ENCODE measurements at places on chromosomes 6 and 20. TPM values are rescaled to one million over a fixed set of nuclear protein-coding genes. Genes with fewer than 3 reads are reported as not detected.

The B3GALT4 gene
- 11.1 TPM for total RNA-seq

The DNMT3B gene
- total RNA-seq = 1.8 TPM

The PKIB gene
- 1.6 TPM for total RNA-seq

The GLP1R gene
- not detected for total RNA-seq

The ZBP1 gene
- not detected for total RNA-seq

The MCCD1 gene
- total RNA-seq = not detected

The SAMD10 gene
- 0.96 TPM for total RNA-seq

The KCNK16 gene
- total RNA-seq = not detected

GRCh38 chr6:37535428-37535758 lies 35.7 kb upstream of the CCDC167 start:
- H3K27ac ChIP-seq = no peak overlapping the region
- H3K4me3 ChIP-seq = peak overlapping the region; percentile 55
- DNase-seq = no peak
- no peaks in the 10 kb centered on the region for H3K36me3 ChIP-seq

DNA sequence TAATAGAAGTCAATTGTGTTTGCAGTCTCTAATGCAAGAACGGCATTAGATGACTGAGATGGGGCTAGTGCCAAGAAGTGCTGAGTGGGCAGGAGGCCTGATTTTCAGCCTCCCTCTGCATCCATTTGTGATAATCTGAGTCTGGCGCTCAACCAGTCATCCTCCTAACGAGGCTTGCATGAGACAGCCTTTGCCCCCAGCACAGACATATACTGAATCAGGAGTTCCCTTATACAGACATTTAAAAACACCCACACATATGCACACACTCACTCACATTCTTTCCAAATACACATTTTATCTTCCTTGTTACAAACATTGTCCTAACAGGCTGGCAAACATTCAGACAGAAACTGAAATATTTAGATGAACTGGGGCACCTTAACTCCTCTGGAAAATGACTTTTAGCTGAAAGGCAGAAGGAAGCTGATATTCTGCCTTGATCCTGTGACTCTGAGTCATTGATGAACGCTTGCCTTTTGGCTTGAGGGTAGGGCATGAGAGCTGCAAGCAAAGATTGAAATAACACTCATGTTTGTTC lies 562.3 kb downstream of the DHX35 start:
- no peak for DNase-seq
- no peaks in the 10 kb centered on the region for H3K4me1 ChIP-seq
- H3K36me3 ChIP-seq = no peaks in the 10 kb centered on the region
- peaks cover 3% of the 10 kb centered on the region for H3K27me3 ChIP-seq
- no peak overlapping the region for H3K4me3 ChIP-seq

DNA sequence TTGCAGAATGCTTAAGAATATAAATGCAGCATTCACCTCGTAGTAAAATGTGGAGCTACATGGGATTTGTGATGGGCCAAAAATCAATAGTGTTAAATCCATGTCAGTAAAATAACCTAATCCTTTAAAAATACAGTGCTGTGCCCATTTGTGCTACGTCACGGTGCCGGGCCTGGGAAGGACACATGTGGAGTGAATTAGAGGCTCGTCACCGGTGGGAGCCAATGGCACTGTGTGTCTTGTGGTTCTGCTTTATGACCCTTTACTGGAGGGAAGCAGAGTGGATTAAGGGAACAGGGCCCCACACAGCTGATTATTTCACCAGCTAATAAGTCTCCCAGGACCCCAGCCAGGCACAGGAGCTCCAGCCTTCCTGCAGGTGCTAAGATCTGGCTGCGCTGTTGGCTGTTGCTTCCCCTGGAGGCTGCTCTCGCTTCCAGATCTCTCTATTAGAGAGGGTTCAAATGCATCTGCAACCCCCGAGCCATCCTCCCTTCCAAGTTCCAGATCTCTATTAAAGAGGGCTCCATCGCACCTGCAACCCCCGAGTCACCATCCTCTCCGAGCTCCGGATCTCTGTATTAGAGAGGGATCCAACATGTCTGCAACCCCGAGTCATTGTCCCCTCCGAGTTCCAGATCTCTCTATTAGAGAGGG lies 405.8 kb downstream of the CDH4 start:
- H3K27me3 ChIP-seq = no peaks in the 10 kb centered on the region
- DNase-seq = no peak
- no peaks in the 10 kb centered on the region for H3K4me1 ChIP-seq
- H3K36me3 ChIP-seq = no peaks in the 10 kb centered on the region
- no peak overlapping the region for H3K4me3 ChIP-seq
- no peak overlapping the region for H3K27ac ChIP-seq

DNA sequence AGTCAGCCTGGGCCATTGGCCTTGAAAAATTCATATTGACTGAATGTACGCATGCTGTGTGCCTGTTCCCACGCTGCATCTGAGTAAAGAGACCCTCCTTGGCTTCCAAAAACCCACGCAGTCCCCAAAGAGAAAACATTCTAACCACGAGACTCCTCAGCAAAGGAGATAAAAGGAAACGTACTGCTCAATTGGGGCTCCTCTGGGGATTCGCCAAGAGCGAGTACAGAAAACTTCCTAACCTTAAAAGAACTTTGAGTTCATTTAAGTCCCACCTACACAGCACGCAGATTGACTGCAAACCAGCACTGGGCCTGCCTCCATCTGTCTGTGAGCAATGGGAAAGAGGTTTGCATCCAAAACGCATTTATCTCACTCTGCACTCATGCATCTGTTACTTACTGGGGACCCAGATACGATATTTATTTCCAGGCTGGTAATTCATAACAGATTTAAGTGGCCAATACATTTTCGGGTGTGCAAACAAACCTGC lies 505.9 kb upstream of the CHD6 start:
- H3K4me3 ChIP-seq = no peak overlapping the region
- no peaks in the 10 kb centered on the region for H3K36me3 ChIP-seq
- DNase-seq = no peak
- H3K27me3 ChIP-seq = no peaks in the 10 kb centered on the region
- no peaks in the 10 kb centered on the region for H3K4me1 ChIP-seq
- H3K27ac ChIP-seq = no peak overlapping the region

DNA sequence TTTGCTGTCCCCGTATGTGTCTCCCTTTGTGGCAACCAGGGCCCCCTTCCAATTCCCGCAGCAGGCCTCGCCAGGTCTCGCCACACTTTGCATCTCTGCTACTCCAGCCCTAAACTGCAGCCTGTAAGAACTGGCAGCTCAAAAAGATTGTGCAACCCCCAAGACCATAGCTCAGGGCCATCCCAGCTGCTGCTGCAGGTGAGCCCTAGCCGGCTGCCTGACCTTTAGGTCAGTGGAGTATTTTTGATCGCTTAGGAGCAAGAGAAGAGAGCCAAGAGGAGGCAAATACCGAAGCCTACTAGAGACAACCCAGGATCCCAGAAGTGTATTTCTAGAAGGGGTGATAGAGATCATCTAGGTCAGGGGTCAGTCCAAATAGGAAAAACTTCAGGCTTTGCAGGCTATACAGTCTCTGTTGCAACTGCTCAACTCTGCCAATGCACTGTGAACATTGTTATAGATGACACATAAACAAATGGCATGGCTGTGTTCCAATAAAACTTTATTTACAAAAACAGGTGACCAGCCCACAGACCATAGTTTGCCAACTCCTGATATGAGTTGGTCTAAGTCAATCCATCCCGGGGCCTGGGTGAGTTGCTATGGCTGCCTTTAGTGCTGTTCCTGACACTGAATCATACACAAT lies 138.4 kb downstream of the EYA2 start:
- no peak overlapping the region for H3K4me3 ChIP-seq
- no peak for DNase-seq
- no peaks in the 10 kb centered on the region for H3K36me3 ChIP-seq
- H3K4me1 ChIP-seq = no peaks in the 10 kb centered on the region
- no peak overlapping the region for H3K27ac ChIP-seq

DNA sequence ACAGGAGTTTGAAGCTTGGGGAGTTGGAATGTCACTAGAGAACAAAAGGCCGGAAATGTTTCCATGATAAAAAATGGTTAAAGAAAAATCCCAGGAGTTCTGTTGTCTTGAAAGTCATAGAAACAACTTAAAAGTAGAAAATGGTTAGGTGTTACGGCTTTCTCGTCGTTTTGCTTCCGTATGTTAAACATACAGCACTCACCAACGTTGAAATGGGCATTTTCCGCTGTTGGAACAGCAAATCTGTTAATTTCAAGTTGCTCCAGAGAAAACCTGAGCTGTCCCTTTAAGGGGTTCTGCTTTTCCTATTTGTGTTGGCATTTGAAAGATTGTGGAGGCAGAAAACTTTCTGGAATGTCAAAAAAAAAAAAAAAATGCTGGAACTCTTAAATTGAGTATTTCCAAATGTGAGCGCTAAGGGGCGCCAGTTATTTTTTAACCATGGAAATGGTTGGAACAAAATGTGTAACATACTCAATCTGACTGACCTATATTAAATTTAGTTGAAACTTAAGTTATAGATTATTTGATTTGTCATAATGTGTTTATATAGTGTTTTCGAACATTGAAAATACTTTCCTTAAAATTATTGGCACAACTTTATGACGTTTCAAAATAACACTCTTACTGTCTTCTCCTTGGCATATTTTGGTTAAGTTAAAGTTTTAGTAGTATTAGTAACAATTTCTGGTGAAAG lies 2.2 kb downstream of the QKI start:
- DNase-seq = no peak
- no peaks in the 10 kb centered on the region for H3K27me3 ChIP-seq
- peak overlapping the region; percentile 99 for H3K27ac ChIP-seq
- no peaks in the 10 kb centered on the region for H3K4me1 ChIP-seq
- no peaks in the 10 kb centered on the region for H3K36me3 ChIP-seq
- H3K4me3 ChIP-seq = peak overlapping the region; percentile 95

DNA sequence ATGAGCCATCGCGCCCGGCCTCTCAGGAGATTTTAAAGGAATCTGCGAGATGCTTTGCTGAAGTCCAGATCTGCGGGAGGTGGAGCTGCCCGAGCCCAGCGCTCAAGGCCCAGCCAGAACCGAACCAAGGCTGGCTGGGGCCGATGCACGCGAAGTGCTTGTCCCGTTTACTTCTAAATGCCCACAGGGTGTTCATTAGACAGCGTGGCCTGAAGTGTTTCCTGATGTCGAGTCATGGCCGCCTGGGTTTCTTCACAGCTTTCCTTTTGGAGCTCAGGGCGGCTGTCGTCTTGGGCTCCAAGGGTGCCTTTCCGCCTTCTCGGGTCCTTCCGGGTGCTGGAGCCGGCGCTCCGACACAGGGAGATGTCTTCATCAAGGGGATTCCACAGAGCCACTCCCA lies 25.1 kb upstream of the CCR6 start:
- no peak overlapping the region for H3K4me3 ChIP-seq
- no peak for DNase-seq
- no peak overlapping the region for H3K27ac ChIP-seq
- H3K36me3 ChIP-seq = no peaks in the 10 kb centered on the region

DNA sequence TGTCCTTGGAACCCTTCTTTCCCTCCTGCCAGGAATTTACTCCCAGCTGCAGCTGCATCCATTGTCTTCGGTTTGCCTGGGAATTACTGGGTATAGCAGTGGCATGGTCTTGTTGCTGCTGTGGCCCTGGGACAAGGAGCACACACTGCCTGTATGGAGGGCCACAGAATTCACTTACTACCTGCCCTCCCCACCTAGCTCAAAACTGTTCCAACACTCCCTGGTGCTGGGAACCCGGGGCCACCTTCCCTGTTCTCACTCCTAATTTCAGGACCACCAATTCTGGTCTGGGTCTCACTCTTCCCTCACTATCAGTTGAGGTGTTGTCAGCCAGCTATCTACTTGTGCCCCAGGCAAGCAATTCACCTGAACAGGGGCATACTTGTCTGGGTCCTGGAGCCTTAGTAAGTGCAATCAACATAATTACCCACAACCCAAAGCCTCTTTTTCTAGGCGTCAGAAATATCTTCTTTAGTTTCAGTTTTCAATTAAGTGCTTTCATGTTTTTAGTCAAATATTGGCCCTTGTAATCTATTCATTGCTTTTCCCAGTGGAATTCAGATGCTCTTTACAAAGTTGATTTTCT lies 47.2 kb downstream of the METTL24 start:
- H3K27ac ChIP-seq = no peak overlapping the region
- no peaks in the 10 kb centered on the region for H3K27me3 ChIP-seq
- no peak overlapping the region for H3K4me3 ChIP-seq
- H3K4me1 ChIP-seq = no peaks in the 10 kb centered on the region
- no peaks in the 10 kb centered on the region for H3K36me3 ChIP-seq

- H3K4me1 ChIP-seq = no peaks in the 10 kb centered on the region
- H3K4me3 ChIP-seq = no peak overlapping the region
- no peak for DNase-seq
- H3K27ac ChIP-seq = no peak overlapping the region
- peaks cover 3% of the 10 kb centered on the region for H3K27me3 ChIP-seq
Observed at GRCh38 chr6:282177-282866, 10.0 kb upstream of the DUSP22 start.

GRCh38 chr6:42075159-42075838 lies 25.0 kb downstream of the TAF8 start:
- no peaks in the 10 kb centered on the region for H3K4me1 ChIP-seq
- no peak overlapping the region for H3K4me3 ChIP-seq
- no peak overlapping the region for H3K27ac ChIP-seq
- H3K27me3 ChIP-seq = no peaks in the 10 kb centered on the region
- H3K36me3 ChIP-seq = no peaks in the 10 kb centered on the region
- peak; percentile 81 for DNase-seq

DNA sequence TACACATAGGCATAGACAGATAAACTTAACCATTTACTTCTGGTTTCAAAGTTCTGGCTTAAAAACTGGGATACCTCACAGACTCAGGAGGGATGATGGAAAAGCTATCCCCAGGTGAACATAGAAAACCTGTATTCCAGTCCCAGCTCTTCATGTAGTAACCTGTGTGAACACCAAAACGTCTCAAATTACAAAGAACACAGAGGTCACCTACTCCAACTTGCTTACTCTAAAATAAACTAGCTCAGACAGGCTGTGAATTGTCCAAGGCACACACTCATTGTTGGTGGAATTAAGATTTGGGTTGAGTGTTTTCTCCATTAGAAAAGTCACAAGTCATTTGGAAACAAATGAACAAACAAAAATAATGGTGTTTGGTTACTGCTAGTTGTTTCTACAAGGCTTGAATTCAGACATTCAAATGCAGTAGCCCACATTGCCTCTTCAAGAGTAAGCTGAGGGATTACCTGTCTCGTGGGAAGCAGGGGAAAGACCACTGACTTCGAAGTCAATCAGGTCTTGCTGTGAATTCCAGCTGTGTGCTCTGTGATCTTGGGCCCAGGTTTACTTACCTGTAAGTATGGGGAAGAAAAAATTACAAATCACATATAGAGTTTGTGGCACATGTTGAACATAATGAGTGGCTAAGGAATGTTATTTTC lies 48.2 kb upstream of the LRRC1 start:
- H3K27me3 ChIP-seq = no peaks in the 10 kb centered on the region
- no peaks in the 10 kb centered on the region for H3K36me3 ChIP-seq
- H3K27ac ChIP-seq = peak overlapping the region; percentile 10
- no peak overlapping the region for H3K4me3 ChIP-seq
- no peak for DNase-seq
- no peaks in the 10 kb centered on the region for H3K4me1 ChIP-seq

GRCh38 chr20:46349742-46350056 lies 41.4 kb upstream of the CDH22 start:
- no peaks in the 10 kb centered on the region for H3K36me3 ChIP-seq
- H3K27me3 ChIP-seq = no peaks in the 10 kb centered on the region
- no peaks in the 10 kb centered on the region for H3K4me1 ChIP-seq
- H3K4me3 ChIP-seq = no peak overlapping the region
- DNase-seq = no peak
